Epithelial cell of proximal tubule (primary cell): ENCODE measurements at places on chromosomes 5 and 9.

DNA sequence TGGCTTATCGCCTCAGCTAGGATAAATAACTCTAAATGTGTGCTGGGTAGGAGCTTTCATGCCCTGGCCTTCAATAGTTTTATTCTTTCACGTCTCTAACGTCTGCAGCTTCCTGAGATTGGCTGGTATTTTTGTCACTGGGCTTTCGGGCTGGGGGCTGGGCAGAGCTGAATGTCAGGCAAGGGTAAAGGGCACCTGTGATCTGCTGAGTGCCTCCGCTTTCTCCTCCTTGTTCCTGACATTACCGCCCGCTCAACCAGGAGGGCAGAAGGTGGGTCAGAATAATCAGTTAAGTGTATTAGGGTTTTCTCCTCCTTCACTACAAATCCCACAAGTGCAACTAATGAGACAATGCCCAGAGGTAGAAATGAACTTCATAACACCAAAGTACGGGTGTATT lies 216.6 kb downstream of the TSSK1B start:
- no peak for DNase-seq

DNA sequence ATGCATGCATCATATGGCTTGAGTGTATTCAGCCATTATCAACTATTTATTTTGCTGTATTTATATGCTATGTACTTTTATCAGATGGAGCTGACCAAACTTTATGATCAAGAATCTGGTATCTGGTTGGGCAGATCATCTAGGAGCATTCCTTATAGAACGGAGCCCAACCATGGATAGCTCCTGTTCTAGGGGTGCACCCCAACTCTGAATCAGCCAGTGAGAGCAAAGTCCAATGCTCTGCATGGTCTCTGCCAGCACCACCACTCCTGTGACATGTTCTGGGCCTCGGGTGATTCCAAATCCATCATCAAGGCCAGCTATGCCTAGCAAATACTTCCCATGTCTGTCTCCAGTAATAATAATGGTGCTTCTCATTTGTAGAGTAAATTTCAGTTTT lies 517.5 kb downstream of the AGTPBP1 start:
- DNase-seq = no peak

DNA sequence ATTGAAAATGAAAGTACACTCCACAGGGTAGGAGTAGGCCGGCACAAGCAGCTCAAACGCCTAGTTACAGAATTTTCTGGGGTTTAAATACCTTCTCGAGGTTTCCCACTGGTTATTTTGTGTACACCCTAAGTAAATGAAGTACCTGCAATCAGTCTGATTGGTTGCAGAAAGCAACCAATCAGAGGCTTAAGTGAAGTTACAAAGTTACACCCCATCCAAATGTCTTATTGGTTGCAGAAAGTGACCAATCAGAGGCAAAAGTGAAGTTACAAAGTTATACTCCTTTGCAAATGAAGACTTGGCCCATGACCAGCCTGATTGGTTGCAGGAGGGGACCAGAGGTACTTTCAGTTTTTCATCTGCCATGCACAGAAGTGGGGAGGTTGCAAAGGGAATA lies 33.2 kb upstream of the ERAP2 start:
- no peak for DNase-seq

DNA sequence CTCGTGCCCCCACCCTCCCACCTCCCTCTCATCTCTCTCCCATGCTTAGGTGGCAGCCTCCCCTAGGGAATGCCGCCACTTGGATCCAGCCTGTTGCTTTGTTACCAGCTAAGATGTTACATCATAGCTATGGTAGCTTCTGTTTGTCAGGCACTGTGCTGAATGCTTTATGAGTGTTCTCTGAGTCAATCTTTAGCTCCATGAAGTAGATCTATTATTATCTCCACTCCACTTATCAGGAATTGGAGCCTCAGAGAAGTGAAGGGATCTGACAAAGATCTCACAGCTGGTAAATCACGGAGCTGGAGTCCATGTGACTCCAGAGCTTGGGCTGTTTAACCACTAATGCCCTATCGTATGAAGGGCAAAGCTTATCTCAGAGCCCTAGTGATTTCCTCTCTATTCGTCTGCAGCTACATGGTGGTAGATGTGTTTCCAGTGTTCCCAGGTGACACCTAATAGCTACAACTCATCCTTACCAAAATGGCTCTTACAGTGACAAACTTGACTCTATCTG lies 54.1 kb downstream of the GARNL3 start:
- peak; percentile 6 for DNase-seq

- no peak for DNase-seq
Observed at GRCh38 chr5:92470770-92471169, 1087.7 kb upstream of the ARRDC3 start.

DNA sequence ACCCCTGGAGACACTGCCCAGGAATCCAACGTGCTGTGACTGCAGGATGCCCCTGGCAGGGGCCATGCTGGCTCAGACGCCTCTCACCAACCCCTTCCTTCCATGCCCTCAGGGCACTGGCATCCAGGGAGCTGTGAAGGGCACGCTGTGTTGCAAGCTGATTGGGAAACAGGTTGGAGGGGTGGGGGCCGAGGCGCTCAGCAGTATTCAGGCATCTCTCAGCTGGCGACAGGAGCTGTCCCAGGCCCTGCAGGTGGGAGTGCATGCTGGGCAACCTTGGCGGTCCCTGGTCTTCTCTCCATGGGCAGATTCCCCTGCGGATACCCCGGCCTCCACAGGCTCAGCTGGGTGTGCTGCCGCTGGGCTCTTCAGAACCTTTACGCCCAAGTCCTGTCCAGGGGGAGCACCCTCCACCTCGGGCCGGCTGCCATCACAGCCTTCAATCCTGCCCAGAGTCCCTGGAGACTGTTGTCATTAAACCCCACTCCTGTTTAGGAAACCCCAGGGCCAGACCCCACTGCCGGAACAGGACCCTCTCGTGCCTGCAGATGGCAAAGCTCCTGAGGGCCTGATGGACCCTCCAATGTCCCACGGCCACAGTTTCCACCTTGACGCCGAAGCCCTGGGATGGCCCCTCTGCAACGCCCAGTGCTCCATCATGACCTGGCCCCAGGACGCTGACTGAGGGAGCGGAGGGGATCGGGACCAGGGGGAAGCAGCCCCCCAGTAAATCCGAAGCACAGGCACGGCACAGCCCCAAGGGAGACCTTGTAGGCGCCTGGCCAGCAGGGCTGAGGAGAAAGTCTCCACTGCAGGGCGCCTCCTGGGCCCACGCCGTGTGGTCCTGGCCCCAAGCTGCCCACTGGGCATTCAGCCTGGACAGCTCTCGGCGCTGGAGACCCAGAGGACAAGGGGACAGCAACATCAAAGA lies 9.3 kb downstream of the TPPP start:
- DNase-seq = no peak

DNA sequence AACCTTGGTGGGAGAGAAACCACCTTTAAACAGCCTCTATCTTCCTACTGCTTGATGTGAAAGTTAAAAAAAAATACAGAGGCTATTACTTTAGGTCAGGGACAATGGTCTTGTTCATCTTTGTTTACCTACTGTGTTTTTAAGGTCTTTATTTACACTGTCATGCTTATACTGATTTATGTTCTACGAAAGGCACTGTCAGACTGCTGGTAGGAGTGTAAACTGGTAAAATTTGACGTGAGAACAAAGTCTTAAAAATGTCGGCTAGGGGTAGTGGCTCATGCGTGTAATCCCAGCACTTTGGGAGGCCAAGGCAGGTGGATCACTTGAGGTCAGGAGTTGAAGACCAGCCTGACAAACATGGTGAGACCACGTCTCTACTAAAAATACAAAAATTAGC lies 42.1 kb upstream of the ELOVL7 start:
- no peak for DNase-seq

DNA sequence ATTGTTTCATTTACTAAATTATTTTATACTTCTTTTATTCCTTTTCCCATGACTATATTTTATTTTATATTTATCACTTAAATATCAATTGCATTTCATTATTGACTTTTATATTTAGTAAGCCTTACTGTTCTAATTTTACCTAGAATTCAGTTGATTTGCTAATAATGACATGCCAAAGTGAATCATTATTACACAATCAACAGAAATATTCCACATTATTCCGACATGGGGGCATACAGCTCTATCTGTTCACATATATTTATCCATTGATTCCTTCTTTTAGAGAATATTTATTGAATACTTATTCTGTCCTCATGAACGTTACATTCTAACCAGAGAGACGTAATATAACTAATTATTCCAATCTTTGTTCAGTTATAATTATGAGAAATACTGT lies 221.8 kb downstream of the DOCK8 start:
- no peak for DNase-seq

DNA sequence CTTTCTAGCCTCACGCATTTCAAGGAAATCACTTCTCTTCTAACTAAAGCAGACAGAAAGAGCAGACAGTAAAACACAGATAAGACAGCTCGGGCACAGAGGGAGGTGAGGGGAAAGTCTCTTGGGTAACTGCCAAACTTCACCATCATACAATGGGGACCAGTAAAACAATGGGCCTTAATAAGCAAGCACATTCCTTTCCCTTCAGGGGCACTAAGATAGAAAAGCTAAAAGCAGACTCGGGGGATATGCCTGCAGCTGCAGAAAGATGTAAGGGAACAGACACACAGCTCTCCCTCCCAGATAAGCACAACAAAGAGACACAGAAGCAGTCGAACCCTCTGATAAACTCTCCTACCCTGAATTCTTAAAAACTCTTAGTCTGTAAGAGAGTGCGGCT lies 15.6 kb upstream of the CKS2 start:
- no peak for DNase-seq
